GM12878 (cell line): ENCODE measurements at places on chromosomes 2 and 18. TPM values are rescaled to one million over a fixed set of nuclear protein-coding genes. Genes with fewer than 3 reads are reported as not detected.

DNA sequence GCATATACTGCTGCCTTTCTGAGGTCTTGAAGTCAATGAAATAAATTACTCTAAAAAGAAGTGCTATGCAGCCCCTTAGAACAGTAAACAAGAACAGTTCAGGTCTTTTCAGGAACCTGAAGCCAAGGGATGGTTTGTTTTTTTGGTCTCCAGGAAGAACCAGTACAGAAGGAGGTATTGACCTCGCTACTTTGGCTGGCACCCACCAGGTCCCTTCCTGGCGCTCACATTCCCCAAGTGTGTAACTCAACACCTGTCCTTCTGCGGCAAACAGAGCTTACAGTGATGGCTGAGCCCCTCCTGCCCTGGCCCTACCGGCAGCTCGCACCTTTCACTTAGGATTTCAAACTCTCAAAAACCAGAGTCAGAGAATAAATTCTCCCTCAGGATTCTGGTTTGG lies 51.9 kb downstream of the SETBP1 start:
- DNase-seq = no peak

DNA sequence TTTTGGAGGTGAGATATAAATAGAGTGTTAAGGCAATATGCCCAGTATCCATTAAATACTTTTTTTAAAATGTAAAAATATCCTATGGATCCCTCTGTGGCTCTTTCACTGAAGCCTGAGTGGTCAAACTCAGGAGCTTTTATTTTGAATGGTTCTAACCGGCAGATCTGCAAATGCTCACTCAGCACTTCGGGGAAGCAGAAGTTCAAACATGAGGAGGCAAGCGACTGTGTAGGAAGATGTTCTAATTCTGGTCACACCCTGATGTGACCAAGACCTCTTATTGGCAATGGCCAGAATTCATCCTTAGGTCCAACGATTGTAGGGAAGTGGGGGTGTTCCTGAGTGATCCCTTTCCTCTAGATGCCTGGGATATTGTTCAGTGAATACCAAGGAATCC lies 168.8 kb downstream of the CDCA7 start:
- DNase-seq = no peak

DNA sequence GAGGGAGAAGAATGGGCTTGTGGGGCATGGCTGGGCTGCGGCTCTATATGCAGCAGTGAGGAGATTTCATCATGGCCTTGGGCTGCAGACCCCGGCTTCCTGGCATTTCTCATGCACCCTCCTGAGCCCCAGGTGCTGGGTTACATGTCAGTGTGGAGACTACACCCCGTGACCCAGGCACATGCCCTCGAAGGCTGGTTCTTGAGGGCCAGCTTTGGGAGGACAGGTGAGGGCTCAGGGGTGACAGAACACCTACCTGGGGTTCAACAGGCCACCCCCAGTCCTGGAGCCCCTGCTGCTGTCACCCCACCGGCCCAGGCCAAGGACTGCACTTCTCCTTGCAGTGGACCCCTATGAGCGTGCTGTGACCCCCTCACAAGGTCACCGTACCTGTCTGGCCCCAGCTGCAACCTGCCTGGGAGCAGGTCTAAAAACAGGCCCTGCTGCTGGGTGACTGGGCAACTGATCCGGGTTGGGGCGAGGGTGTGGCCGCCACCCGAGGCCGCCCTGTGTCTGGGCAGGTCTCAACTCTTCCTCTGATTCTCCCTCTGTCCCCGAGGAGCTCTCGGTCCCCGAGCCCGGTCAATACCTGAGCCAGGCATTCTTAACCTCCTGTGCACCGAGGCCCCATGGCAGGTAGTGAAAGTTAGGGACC lies 94.8 kb upstream of the OTOS start:
- DNase-seq = no peak

- no peak for DNase-seq
Measured at GRCh38 chr2:30239308-30239985, 8.1 kb downstream of the LBH start.

DNA sequence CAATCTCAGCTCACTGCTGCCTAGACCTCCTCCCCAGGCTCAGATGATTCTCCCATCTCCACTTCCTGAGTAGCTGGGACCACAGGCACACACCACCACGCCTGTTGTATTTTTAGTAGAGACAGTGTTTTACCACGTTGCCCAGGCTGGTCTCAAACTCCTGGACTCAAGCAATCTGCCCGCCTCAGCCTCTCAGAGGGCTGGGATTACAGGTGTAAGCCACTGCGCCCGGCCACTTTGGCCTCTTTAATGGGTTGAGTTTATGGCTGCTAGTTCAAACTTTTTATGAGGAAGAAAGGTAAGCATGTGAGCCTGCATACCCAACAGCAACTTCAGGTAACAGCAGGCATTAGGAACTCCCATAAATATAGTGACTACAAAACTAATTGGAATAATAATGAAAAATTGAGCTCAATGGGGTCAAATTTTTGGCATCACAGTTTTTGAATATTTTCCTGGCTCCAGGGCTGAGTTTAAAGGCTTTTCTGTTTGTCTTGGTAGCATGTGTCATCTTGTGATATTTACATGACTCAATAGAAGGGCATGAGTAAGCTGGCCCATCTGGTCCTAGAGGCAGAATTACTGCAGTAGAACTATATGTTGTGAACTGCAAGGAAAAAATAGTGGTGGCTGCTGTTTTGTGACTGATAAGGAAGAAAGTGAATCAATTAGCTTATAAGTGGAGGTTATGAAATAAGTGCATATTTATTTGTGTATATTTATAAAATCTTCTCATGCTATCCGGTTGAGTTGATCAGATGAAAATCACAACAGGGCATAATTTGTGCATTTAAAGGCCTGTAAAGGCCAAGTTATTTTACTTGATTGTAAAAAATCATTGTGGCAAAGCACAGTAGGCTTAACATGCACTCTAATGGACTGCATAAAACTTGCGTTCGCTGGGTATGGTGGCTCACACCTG lies 24.8 kb downstream of the GALM start:
- no peak for DNase-seq

DNA sequence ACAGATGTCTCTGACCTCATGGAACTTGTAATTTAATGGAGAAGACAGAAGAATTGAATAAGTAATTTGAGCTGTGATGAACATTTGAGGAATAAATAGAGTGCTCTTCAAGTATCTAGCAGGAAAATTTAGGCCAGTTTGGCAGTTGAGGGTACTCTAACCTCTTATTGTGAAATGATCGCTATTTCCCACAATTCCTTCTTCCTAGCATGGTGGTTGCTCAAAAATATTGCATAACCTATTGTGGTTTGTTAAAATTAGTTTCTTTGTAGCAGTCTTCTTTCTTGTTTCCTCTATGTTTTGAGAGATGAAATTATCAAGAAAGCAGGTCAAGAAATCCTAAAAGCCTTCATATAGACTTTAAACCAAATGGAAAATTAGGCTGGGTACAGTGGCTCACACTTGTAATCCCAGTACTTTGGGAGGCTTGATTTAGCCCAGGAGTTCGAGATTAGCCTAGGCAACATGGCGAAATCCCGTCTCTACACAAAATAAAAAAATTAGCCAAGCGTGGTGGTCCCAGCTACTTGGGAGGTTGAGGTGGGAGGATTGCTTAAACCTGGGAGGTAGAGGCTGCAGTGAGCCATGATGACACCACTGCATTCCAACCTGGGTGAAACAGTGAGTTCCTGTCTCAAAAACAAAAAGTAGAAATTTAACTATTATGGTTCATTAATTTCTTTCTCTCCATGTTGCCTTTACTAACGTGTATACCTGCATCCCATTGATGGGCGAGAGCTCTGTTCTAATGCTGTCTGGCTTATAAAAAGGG lies 58.7 kb downstream of the RBKS start:
- no peak for DNase-seq

GRCh38 chr2:43899589-43899988 lies 60.8 kb downstream of the ABCG8 start:
- no peak for DNase-seq

- peak; percentile 86 for DNase-seq
Measured at GRCh38 chr2:196239622-196240587, 68.5 kb upstream of the STK17B start.

GRCh38 chr18:76354348-76354747 lies 140.7 kb downstream of the ZNF516 start:
- DNase-seq = no peak

GRCh38 chr2:12107939-12108338 lies 361.5 kb downstream of the LPIN1 start:
- no peak for DNase-seq

DNA sequence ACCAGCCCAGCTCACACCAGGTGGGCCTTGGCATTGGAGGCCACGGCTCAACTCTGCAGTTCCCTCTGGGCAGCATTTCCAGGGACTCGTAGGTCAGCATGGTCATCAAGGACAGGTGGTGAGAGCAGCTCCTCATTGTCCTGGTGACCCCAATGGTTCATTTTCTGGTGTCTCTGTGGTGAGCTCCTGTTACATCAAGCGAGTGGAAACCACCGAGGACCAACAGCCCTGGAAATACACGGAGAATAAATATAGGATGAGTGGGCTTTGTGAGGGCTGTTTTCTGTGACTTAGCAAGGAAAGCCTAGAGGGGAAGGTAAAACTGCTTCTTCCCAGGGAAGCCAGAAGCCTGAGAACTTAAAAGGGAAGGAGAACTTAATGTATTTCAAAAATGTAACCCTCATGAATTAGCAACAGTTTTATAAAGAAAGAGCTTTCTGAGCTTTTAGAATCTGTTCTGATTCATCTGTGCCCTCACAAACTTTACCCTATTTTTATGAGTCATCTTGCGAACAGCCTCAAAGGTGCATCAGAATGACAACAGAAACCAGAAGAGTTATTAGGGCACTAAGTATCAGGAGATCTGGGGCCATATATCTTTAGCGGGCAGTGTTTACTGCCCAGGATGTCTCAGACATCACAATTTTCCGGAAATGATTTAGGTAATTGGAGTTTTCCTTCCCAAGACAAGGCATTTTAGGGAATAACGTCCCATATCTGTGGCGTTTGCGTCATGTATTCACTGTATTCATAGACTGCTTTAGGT lies 18.7 kb downstream of the C2orf92 start:
- DNase-seq = peak; percentile 30

The ABCG8 gene
- total RNA-seq = not detected in 2 replicates

The MOGAT1 gene
- not detected in 2 replicates for total RNA-seq

The ZSCAN30 gene
- 10.5 and 12.3 TPM in 2 replicates for total RNA-seq

The CYP26B1 gene
- not detected in 2 replicates for total RNA-seq

The ALK gene
- not detected in 2 replicates for total RNA-seq

The C2orf15 gene
- 1.1 and 1.5 TPM in 2 replicates for total RNA-seq

The GPR17 gene
- total RNA-seq = not detected in 2 replicates

The SERPINB10 gene
- 17.5 and 21.6 TPM in 2 replicates for total RNA-seq
